ENCODE measurements at places on chromosomes 11 and 22.

GRCh38 chr11:47981667-47982404, 1.5 kb downstream of the PTPRJ start:
- no peak for DNase-seq

DNA sequence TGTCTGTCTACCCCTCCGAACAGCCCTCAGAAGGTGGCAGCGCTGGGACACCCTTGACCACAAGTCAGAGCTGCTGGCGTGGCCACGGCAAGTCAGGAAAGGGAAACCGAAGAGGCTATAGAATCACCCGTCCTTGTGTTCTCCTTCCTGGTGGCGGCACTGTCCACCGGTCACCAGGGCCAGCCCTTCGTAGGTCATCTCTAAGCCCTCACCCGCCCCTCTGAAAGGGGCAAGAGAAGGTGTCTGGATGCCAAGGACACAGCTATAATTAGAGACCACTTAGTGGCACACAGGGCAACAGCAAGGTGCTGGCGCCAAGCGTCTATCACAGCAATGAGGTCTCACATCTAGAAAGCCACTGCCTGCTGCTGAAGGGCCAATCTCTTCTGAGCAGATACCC, 320.9 kb downstream of the SHANK2 start:
- no peak for DNase-seq

- DNase-seq, result no peak
Measured at GRCh38 chr11:315051-315481, 1.2 kb downstream of the IFITM1 start.

DNA sequence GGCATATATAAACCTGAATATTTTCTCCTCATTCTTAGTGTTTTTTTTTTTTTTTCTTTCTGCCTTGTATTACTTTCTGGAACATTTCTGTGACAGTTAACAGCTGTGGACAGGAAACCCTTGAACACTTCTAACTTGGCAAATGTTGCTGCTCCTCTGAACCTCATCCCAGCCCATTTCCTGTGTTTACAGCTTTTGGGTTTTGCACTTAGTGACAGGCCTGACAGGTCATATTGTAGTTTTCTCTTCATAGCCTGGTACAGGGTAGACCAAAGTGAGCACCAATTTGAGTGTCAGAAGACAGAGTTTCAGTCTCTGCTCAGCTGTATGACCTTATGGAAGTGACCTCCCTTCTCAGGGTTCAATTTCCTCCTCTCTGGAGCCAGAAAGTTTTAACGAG, 91.6 kb downstream of the STIM1 start:
- DNase-seq, result no peak

All from ACHN (cell line).